H4 (cell line): ENCODE measurements at places on chromosomes 6 and 20. TPM values are rescaled to one million over a fixed set of nuclear protein-coding genes. Genes with fewer than 3 reads are reported as not detected.

DNA sequence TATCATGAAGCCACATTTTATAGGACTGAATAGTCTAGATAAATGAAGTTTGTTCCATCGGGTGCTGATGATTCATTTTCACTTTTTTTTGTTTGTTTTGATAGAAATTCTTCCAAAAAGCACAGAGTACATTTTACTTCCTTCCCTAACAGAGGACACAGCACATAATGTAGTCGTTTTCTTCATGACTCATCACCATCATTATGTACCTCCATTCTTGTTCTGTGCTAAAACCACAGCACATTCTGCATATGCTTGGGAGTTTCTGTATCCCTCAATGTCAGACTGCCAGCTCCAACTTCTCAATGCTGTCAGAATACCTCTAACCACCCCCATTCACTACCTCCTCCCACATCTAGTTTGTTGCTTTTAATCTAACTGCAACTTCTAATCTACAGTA lies 1004.9 kb upstream of the ADGRB3 start:
- DNase-seq = peak; percentile 91

- DNase-seq = peak; percentile 71
Measured at GRCh38 chr20:57432862-57433491, 41.8 kb downstream of the RBM38 start.

Gene ATP6V1G2
- total RNA-seq = 0.60 TPM in 1 of 2 replicates, not detected in the other

Gene PGC
- not detected in 2 replicates for total RNA-seq

Gene C20orf202
- total RNA-seq = not detected in 2 replicates
